ENCODE measurements at places on chromosomes 7 and 10.

DNA sequence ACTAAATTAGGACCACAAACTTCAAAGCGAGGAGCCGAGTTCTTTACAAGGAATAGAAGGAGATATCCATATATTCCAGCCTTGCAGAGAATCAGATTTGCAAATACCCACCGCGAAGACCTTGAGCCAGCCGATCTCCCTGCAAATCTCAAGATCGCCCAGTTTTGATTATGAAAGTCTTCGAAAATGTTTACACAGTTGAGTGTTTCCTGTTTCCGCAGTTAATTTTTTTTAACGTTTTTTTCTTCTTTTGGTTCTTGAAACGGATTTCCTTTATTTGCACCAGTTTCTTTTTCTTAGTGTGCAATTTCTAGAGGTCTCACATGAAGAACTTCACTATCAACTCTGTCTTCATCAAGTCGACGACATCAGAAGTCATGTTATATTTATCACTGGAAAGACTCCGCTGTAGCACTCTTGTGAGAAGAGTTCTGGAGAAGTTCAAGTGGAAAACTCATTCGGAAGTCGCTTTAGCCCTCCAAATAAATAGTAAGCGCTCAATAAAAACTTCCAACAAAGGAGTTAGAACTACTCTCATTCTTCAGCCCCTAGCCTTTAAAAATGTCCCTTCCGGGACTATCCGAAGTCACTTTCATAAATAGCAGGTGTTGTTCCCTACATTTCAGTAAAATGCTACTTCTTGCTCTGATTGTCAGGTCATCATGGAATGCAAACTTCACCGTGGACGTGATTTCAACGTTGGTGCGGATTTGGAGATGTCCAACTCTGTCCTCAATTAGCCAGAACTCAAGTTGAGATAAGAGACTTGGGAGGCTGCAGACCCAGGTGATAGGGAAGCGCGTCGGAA lies 11.9 kb upstream of the SPAG6 start:
- DNase-seq = peak; percentile 46
- H3K4me3 ChIP-seq = peak overlapping the region; percentile 65
- peaks cover 46% of the 10 kb centered on the region for H3K4me1 ChIP-seq
- H3K27ac ChIP-seq = peak overlapping the region; percentile 91
- peaks cover 55% of the 10 kb centered on the region for H3K27me3 ChIP-seq

GRCh38 chr7:12728192-12728538 lies 40.7 kb downstream of the ARL4A start:
- no peak for DNase-seq
- H3K27me3 ChIP-seq = peaks cover 4% of the 10 kb centered on the region
- H3K27ac ChIP-seq = no peak overlapping the region

- H3K36me3 ChIP-seq = no peaks in the 10 kb centered on the region
- no peak overlapping the region for H3K27ac ChIP-seq
- H3K4me3 ChIP-seq = no peak overlapping the region
- peaks cover 6% of the 10 kb centered on the region for H3K27me3 ChIP-seq
Measured at GRCh38 chr10:114925587-114926586, 12.1 kb upstream of the TRUB1 start.

DNA sequence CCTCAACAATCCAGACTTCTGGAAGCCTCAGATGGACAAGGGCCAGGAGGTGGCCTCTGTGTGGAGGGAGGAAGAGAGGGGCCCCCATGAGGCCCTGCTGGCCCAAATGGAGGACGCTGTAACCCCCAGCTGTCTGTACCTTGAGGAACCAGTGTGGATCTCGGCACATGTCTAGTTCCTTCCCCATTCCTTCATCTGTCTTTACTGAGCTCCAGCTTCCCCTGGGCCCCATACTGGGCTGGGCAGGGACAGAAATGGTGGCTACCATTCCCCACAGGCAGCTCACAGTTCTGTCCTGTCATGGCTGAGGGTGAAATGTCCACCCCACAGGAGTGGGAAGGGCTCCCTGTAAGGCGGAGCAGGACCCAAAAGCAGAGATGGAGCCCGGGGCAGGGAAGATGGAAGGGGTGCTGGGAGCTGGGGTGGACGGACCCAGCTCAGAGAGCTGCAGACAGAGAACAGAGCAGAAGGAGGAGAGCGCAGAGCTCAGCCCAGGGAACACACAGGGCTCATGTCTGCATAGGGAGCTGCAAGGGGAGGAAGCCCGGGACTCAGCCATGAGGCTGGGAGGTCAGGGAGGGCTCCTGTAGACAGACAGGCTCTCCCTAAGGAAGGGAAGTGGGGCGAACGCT lies 22.8 kb downstream of the ANTXRL start:
- no peak overlapping the region for H3K27ac ChIP-seq
- no peaks in the 10 kb centered on the region for H3K4me1 ChIP-seq
- no peak overlapping the region for H3K4me3 ChIP-seq

DNA sequence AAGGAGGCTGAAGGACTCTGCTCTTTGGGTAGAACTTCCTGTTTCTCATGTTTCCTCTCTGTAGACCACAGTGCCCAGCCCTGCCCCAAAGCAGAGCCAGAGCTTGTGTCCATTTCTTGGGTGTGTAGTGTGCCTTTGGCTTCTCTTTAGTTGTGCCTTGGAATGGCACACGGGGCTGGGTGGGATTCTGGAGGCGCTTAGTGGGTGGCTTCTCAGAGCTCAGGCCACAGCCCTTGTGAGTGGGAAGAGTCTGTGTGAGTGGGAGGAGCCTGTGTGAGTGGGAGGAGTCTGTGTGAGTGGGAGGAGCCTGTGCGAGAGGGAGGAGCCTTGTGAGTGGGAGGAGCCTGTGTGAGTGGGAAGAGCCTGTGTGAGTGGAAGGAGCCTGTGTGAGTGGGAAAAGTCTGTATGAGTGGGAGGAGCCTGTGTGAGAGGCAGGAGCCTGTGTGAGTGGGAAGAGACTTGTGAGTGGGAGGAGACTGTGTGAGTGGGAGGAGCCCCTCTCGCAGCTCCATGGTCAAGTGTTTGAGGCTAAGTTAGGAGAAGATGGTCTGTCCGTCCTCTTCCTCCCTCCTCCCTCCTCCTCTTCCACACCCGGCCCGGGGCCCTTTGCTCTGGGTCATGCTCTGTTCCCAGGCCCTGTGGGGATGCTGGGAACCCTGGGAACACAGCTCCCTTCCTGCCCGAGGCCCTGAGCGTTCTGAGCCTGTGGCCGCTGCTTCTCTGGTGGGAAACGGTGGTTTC lies 153.0 kb downstream of the GRK5 start:
- H3K27ac ChIP-seq = peak overlapping the region; percentile 16
- peaks cover 34% of the 10 kb centered on the region for H3K36me3 ChIP-seq
- no peaks in the 10 kb centered on the region for H3K27me3 ChIP-seq

DNA sequence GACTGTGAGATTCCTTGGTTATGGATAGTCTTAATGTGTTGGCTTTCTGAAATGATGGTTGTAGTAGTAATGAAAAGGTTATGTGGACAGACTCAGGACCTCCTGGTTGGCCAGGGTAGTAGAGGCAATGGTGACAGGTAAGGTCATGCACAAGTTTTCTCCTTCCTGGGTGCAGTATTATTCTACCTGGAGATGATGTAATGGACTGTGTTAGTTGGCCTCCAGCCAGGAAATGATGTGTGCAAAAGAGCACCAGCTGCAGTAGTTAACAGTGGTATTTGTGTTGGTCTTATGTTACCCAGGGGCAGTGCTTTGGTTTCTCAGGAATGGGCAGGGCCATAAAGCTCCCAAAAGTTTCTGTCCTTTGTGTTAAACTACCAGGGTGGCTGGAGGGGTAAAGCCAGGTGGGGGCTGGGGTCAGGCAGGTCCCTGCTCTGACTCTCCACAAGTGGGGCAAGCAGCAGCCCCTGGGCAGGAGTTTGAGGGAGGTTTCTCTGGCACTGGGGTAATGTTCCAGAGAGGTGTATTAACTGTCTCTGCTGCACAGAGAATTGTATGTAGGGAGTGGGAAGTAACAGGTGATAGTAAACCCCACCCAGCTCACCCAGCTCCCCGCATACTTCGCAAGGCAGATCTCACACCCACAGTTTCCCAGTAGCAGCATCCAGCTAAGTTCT lies 36.3 kb downstream of the GPR22 start:
- H3K36me3 ChIP-seq = peaks cover 20% of the 10 kb centered on the region
- peaks cover 11% of the 10 kb centered on the region for H3K4me1 ChIP-seq
- DNase-seq = peak; percentile 21
- no peaks in the 10 kb centered on the region for H3K27me3 ChIP-seq
- no peak overlapping the region for H3K4me3 ChIP-seq
- peak overlapping the region; percentile 15 for H3K27ac ChIP-seq

- no peak for DNase-seq
- H3K27ac ChIP-seq = no peak overlapping the region
- peaks cover 33% of the 10 kb centered on the region for H3K36me3 ChIP-seq
- no peak overlapping the region for H3K4me3 ChIP-seq
- peaks cover 13% of the 10 kb centered on the region for H3K4me1 ChIP-seq
Measured at GRCh38 chr7:100556541-100556940, 17.2 kb downstream of the SAP25 start.

- H3K4me1 ChIP-seq = no peaks in the 10 kb centered on the region
- H3K36me3 ChIP-seq = no peaks in the 10 kb centered on the region
- no peak overlapping the region for H3K4me3 ChIP-seq
- no peak for DNase-seq
Measured at GRCh38 chr10:33734393-33735155, 400.1 kb upstream of the NRP1 start.

DNA sequence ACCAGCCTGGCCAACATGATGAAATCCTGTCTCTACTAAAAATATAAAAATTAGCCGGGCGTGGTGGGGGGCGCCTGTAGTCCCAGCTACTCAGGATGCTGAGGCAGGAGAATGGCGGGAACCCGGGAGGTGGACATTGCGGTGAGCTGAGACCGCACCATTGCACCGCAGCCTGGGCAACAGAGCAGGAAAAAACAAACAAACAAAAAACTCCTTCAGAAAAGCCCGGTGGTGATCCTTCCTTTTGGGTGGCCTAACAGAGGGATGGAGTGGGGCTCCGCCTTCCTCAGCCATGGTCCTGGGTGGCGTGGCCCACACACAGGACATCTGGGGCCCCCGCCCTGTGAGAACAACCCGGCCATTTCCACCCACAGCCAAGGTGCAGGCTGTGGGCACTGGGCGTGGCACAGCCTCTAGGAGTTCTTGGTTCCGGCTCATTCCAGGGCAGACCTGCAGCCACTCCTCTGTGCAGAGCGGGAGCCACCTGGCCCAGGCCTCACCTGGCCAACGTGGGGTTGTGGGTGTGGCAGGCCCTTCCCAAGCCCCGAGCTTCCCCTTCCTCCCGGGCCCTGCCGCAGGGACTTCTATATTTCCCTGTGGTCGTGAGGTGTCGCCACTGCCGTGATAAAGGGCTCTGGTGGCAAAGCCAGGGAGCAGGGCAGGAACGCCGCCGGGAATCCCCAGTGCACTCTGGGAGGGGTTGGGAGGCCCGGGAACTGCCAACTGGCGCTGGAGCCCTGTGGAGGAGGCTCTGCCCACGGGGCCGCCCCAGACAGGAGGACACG lies 37.6 kb downstream of the GET4 start:
- no peak overlapping the region for H3K27ac ChIP-seq
- H3K36me3 ChIP-seq = no peaks in the 10 kb centered on the region
- DNase-seq = no peak
- no peak overlapping the region for H3K4me3 ChIP-seq
- H3K4me1 ChIP-seq = peaks cover 11% of the 10 kb centered on the region

DNA sequence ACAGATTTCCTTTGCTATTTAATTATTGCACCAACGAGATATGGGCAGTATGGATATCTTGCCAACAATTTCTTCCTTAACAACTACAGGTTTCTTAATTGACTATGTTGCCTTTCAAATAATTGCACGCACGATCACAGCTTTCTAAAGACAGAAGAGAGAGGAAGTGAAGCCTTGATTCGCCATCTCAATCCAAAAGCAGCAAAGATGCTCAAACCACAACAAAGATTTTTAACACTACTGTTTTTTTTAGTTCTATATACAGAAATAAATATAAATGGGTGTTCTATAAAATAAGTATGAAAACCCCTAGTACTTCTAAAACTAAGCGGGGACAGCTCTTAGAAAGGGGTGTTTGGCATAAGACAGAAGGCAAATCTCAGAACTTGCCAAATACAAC lies 251.3 kb downstream of the SFMBT2 start:
- no peak for DNase-seq
- H3K4me3 ChIP-seq = no peak overlapping the region
- no peaks in the 10 kb centered on the region for H3K27me3 ChIP-seq
- H3K36me3 ChIP-seq = peaks cover 61% of the 10 kb centered on the region
- peaks cover 38% of the 10 kb centered on the region for H3K4me1 ChIP-seq

GRCh38 chr7:15495170-15495569 lies 66.6 kb downstream of the AGMO start:
- no peak overlapping the region for H3K27ac ChIP-seq
- H3K4me3 ChIP-seq = no peak overlapping the region
- no peaks in the 10 kb centered on the region for H3K27me3 ChIP-seq
- DNase-seq = no peak
- H3K4me1 ChIP-seq = no peaks in the 10 kb centered on the region
- no peaks in the 10 kb centered on the region for H3K36me3 ChIP-seq

- peaks cover 100% of the 10 kb centered on the region for H3K27me3 ChIP-seq
- H3K36me3 ChIP-seq = no peaks in the 10 kb centered on the region
- DNase-seq = no peak
- peak within 1 kb of the TSS; percentile 22 for H3K4me3 ChIP-seq
- peaks cover 3% of the 10 kb centered on the region for H3K4me1 ChIP-seq
Measured at GRCh38 chr7:27242555-27243339, at the start of gene EVX1. Gene EVX1 (plus strand): TSS chr7:27242802. CDS start chr7:27243031, 229 bp downstream.

- peaks cover 67% of the 10 kb centered on the region for H3K27me3 ChIP-seq
- peaks cover 7% of the 10 kb centered on the region for H3K4me1 ChIP-seq
- no peaks in the 10 kb centered on the region for H3K36me3 ChIP-seq
- H3K4me3 ChIP-seq = no peak overlapping the region
Measured at GRCh38 chr10:79451046-79451699, 5.7 kb upstream of the ZCCHC24 start.

GRCh38 chr10:792083-792791 lies 102.8 kb upstream of the DIP2C start:
- H3K36me3 ChIP-seq = peaks cover 3% of the 10 kb centered on the region
- no peak for DNase-seq
- H3K27me3 ChIP-seq = peaks cover 17% of the 10 kb centered on the region
- H3K27ac ChIP-seq = no peak overlapping the region
